Karpas-422 (cell line): ENCODE measurements at places on chromosomes 1 and 21. TPM values are rescaled to one million over a fixed set of nuclear protein-coding genes. Genes with fewer than 3 reads are reported as not detected.

Gene TIPRL
- 43.9 and 53.8 TPM in 2 replicates for total RNA-seq

Gene GOLT1A
- not detected in 2 replicates for total RNA-seq

Gene IL12RB2
- total RNA-seq = not detected in 2 replicates

Gene RUNX3
- 35.2 and 36.6 TPM in 2 replicates for total RNA-seq

Gene RIT1
- 12.2 and 12.8 TPM in 2 replicates for total RNA-seq

Gene CAPN8
- total RNA-seq = not detected in 2 replicates

Gene CYP4X1
- total RNA-seq = not detected in 2 replicates
